ENCODE measurements at places on chromosomes 13 and 19.

GRCh38 chr13:113836768-113837559 is 26.9 kb downstream of the GAS6 start:
- no peak for DNase-seq

GRCh38 chr19:28691683-28692082 is 521.3 kb downstream of the UQCRFS1 start:
- no peak for DNase-seq

GRCh38 chr19:16654140-16654539 is 5.8 kb downstream of the SMIM7 start:
- DNase-seq, result no peak

- no peak for DNase-seq
Measured at GRCh38 chr13:106246242-106246641, 289.2 kb downstream of the EFNB2 start.

DNA sequence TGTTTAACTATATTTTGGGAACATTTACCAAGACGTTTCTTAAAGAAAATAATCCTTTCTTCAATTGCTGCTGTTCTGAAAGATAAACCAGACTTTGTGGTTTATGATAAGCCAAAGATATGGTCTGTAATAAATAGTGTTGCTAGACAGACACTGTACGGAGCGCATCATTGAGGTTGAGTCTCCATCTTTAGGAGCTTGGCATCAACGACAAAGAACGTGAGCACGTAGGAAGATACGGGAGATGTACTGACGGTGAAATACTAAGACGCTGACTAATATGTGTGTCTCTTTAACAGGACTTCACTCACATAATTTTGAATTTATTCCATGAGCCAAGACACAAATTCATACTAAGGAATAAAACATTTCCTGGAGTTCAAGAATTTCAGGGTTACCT is 16.2 kb downstream of the TEX29 start:
- DNase-seq, result no peak

GRCh38 chr13:50923272-50923671 is 13.7 kb downstream of the RNASEH2B start:
- DNase-seq, result no peak

DNA sequence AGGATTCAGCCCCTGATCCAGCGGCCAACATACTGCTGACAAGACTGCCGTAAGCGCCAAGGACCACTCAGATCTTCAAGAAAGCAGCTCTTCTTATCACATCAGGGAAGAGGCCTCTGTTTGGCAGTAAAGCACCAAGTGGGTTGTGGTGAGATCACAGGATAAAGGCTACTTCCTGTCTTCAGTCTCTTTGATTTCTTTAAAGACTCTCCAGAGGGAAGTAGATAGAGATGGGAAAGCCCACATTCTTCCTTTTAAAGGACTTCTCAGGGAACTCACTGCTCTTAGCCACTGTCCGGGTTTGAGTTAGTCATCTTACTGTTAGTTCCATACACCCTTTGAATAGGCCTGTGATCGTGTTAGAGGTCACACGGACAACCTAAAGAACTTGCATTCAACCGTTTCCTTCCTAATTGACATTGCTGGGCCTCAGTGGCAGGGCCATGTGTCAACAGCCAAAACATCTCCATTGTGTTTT is 47.2 kb upstream of the POMP start:
- DNase-seq, result no peak

DNA sequence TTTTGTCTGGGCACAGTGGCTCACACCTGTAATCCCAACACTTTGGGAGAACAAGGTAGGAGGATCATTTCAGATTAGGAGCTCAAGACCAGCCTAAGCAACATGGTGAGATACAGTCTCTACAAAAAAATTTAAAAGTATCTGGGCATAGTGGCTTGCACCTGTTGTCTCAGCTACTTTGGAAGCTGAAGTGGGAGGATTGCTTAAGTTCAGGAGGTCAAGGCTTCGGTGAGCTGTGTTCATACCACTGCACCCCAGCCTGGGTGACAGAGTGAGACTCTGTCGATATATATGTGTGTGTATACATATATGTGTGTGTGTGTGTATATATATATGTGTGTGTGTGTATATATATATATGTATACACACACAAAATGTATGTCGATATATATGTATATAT is 833.0 kb downstream of the PCDH9 start:
- no peak for DNase-seq

GRCh38 chr19:49157445-49158224 is at the start of gene TRPM4:
Gene TRPM4, plus strand, starts transcription at chr19:49157792. Its CDS starts 75 bp downstream, at chr19:49157867.
- DNase-seq, result peak; percentile 55

GRCh38 chr19:13022859-13023636 is 27.8 kb downstream of the NFIX start:
- DNase-seq, result no peak

DNA sequence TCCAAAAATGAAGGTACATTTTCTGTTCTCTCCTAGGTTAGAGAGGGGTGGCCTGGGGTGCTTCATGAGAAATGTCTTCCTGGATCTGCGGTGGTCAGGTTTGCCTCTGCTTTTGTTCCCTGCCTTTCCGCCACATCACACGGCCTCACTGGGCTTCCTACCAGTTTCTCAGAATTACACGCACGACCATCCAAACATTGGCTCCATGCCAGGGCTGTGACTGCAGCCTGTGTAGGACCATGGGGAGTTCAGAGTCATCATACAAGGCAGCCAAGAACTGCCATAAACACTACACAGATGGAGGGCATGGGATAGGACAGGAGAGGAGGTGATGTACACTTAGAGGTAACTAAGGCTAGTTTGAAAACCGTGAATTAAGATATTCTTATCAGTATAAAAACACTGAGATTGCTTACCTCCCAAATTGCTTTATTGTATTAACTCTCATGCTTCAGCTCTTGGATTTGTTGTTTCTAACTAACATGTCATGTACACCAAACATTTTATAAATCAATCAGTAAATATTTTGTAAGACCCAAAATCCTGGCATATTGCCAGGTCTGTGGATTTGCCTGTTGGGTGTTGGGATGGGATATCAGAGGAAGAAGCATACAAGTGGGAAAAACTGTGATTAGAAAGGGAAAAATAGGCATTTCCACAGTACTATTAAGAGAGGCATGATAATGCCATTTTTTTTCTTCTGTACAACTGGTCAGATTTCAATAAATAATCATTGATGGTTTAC is 45.2 kb downstream of the CDADC1 start:
- no peak for DNase-seq

GRCh38 chr13:102028868-102029267 is 373.0 kb downstream of the FGF14 start:
- no peak for DNase-seq

GRCh38 chr13:66887088-66887487 is 343.0 kb downstream of the PCDH9 start:
- DNase-seq, result no peak

DNA sequence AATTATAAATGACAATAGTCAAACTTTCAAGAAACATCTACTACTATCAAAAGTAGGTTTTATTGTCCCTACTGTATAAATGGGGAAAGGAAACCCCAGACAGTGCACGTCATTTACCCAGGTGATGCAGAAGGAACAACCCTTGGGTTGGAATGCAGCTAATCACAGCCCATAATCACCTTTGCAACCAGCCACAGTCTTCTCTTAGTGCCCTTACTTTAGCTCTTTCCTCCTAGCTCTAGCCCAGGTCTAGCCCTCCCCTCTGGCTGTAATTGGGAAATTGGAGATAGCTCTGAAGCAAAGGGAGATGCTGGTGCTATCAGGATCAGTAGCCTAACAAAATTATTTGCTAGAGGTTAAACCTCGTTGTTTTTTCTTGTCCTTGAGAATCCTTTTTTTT is 25.5 kb upstream of the TSC22D1 start:
- no peak for DNase-seq

- DNase-seq, result no peak
Measured at GRCh38 chr19:16384688-16385087, 60.1 kb downstream of the KLF2 start.

DNA sequence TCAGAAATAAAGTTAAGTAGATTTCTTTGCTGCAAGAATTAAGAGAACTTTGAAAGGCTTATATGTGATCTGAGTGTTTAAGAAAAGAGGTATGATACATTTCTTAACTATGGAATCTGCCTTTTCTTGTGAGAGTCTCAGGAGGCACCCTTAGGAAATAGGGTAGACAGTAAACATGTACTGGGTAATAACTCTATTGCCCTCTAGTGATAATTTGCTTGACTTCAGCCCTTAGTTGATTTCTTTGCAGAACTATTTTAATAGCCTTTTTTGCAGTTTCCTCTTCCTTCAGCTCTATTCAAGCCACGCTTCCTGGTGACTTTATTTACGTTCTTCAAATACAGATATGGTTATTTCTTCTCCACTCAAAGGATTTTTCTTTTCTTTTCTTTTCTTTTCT is 37.0 kb upstream of the CCNA1 start:
- no peak for DNase-seq

GRCh38 chr13:89457977-89458376 is 1786.8 kb downstream of the SLITRK5 start:
- DNase-seq, result no peak

- DNase-seq, result no peak
Measured at GRCh38 chr19:2487842-2488241, 11.9 kb downstream of the GADD45B start.

DNA sequence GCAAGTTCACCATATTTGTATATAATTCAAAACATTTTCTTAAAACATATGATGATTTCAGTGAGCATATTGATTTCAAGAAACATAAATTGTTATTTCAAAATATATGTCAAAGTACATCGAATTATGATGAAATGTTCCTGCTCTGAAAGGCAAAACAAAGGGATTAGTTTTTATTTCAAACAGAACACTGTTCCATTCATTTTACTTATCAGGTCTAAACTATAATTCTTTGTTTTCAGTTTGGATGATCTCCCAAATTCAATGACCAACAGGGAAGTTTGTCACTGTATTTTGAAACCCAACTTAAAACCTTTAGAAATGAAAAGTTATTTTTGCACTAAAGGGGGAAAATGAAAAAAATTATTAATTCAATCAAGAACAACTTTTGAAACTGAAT is 610.2 kb downstream of the SLITRK1 start:
- DNase-seq, result no peak

GRCh38 chr19:40549007-40549708 is 27.5 kb upstream of the SHKBP1 start:
- DNase-seq, result peak; percentile 83

DNA sequence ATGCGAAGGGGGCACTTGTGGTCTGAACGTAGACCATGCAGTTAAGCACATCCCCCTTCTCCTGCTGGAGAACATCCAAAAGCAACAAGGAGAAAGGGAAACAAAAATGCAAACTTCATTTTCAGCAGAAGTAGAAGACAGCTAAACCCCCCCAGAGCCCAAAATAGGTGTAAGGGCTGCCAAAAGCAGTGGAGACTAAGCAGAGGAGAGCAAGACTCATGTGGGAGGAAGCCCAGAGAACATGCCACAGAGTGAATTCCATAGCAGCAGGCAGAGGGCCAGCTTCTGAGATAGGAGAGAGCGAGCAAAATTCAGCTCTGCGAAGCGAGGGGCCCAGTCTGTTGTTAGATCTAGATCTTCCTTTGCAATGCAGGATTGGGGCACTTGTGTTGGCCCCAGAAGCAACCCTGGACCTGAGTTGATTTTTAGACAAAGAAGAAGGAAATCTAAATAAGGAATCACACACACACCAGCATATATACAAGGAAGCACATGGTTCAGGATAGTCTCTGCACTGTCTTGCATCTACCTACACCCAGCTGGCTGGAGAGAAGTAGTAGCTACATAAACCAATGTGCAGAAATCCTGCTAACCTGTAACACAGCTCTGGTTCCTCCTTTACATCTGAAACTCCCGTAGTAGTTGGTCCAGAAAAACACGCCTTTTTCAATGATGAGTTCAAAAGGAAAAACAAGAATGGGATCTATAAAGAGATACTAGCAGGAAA is 199.6 kb downstream of the SPRY2 start:
- DNase-seq, result no peak

DNA sequence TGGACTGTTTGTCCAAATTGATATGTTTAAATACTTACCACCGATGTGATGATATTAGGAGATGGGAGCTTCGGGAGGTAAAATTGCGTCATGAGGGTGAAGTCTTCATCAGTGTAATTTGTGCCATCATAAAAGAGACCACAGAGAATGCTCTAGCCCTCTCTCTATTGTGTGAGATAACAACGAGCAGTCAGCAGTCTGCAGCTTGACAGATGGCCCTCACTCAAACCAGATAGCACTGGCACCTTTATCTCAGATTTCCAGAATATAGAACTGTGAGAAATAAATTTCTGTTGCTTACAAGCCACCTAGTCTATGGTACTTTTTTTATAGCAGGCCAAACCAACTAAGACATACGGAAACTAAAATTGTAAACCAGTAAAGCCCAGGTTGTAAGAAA is 1718.9 kb upstream of the MIR17HG start:
- no peak for DNase-seq

DNA sequence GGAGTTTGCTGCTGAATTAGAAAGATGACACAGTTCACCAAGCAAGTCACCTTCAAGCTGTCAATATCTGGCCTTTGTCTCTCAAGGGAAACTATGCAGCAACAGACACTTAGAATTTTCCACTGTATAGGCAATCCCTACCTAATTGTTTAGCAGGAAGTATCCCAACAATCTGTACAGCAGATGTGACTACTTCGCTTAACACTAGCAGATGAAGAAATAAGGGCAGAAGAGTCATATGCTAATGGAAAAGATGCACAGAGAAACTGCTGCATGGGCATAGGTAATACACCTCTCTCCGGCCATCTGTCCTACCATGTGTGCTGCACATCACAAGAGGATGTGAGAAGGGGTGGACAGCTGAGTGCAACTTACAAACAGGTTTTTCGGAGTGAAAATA is 851.2 kb downstream of the PCDH9 start:
- DNase-seq, result no peak

- peak; percentile 30 for DNase-seq
Measured at GRCh38 chr13:43785650-43786471, 911 bp downstream of the ENOX1 start.

DNA sequence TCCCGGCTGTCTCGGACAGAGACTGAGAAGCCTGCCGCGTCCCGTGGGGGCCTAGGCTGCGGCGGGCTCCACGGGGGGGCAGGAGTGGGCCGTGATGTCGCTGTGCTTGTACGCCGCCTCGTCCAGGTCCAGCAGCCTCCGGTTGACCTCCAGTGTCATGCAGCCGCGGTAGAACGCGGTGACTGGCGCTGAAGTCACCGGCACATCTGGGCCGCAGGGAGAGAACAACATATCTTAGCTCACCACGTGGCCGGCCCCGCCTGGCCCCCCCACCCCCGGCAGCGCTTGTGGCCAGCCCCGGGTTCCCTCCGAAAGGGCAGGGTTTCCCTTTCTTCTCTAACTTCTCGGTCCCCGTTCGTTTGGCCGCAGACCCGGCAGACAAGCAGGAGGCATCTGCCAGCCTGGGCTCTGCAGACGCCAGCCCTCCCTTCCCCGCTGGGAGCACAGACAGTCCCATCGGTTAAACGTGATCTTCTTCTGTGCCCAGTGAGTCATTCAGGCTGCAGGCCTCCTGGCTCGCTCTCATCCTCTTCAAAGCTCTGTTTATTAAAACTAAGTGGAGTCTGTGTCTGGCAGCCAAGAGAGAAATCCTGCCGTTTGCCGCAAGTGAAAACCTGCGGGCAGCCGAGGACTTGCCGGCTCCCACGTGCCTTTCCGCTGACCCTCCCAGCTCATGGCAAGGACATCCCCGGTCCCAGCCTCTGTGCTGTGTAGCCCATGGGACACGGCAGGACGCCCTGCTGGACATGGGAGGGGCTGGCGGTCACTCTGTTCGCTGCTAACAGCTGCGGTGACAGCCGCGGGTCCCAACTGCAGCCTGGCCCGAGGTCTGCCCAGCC is 42.8 kb downstream of the GAS6 start:
- no peak for DNase-seq

- DNase-seq, result no peak
Measured at GRCh38 chr19:13987101-13987890, 18.8 kb downstream of the RFX1 start.

- no peak for DNase-seq
Measured at GRCh38 chr13:102100234-102100633, 301.6 kb downstream of the FGF14 start.

Measured in stimulated activated CD4-positive, alpha-beta T cell treated with anti-CD3 and anti-CD28 coated beads, Interleukin-4, amount 100 ng/mL, for 1 hour (primary cell).